ENCODE measurements at places on chromosomes 12 and 14.

GRCh38 chr14:97380539-97380941 is 583.4 kb downstream of the VRK1 start:
- no peak for DNase-seq

DNA sequence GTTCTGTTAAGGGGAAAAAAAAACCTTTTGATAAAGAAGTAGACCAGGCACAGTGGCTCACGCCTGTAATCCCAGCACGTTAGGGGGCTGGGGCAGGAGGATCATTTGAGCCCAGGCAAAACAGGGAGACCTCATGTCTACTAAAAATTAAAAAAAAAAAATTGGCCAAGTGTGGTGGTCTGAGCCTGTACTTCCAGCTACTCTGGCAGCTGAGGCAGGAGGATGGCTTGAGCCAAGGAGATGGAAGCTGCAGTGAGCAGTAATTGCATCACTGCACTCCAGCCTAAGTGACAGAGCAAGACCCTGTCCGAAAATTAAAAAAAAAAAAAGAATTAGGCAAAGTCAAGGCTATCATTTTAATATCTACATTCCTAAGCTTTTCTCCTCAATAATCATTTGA is 124.8 kb upstream of the CPM start:
- DNase-seq, result no peak

DNA sequence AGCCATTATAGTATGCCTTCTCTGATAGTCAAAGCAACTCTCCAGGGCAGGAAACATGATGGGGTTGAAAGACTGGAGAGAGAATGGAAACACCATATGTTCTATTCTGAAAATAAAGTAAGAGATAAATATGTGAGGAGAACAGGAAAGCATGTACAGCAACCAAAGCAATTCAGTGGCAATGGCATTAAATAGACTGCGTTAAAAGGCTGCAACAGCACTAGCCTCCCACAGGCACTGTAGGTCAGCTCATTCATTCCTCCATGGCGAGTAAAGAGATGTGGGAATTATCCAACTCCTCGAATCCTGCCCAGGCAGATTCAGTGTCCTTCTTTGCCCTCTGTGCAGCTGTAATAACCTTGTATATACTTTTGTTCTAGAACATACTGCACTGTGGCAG is 43.8 kb downstream of the ANO6 start:
- DNase-seq, result no peak

- DNase-seq, result no peak
Measured at GRCh38 chr12:92335831-92336230, 190.2 kb upstream of the BTG1 start.

DNA sequence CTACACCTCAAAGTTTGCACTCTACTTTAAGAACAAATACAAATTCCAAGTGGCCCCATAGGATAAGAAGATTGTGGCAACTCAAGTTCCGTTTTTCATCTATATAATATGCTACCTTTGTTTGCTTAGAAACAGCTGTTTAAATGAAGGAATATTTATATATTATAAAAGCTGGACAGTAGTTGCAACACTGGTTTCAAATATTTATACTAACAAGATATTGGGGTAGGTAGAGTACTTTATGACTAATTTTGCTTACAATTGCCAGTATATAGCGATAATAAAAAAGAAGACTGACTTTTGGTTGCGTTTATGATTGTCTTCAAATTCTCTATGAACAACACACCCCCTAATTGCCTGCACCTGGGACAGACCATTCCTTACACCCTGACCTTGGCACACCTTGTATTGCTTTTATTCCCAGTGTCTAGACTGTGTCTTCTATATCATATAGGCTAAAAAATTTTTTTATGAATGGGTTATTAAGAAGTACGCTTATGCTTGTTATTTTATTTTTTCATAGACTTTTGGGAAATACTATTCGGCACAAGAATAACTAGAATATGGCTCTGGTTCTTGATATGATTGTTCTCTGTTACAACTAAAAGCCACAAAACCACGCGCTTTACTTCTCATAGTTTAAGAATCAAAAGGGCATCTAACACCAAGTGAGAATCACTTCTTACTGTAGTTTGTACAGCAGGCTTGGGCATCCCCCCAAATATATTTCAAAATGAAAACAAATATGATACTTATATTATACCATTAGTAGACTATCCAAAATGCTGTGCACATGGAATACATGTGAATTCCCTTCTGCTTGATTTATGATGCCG is 455.4 kb upstream of the DCN start:
- DNase-seq, result no peak

DNA sequence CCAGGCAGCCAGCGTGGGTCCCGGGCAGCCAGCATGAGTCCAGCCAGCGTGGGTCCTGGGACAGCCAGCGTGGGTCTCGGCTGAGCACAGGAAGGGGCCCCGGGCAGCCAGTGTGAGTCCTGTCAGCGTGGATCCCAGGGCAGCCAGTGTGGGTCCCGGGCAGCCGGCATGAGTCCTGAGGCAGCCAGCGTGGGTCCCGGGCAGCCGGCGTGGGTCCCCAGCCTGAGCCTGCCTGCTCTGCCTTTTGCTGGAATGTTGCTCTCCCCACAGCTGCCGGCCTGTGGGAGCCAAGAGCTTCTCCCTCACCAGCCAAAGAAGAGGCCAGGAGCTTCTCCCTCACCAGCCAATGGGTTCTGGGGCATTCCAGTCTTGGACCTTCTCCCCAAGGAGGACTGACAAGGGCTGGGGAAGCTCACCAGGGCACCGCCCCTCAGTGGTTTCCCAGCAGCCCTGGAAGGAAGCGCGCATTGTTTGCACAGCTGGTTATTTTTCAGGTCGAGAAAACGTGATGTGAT is 15.0 kb upstream of the RFLNA start:
- no peak for DNase-seq

DNA sequence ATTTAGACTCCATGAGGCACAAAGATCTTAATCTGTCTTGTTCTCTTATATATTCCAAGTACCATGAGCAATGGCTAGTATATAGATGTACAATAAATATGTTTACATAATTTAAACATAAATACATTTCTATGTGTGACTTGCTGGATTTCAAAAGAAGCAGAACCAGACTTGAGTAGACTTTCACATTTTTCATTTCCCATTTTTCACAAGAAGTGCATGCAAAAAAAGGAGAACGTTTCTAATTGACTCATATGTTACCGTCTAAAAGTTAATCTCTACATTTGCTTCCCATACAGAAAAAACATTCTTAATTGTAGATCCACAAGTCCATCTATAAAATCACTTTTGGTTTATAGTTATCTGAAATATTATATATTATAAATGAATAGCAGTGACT is 256.5 kb upstream of the USP15 start:
- DNase-seq, result no peak

DNA sequence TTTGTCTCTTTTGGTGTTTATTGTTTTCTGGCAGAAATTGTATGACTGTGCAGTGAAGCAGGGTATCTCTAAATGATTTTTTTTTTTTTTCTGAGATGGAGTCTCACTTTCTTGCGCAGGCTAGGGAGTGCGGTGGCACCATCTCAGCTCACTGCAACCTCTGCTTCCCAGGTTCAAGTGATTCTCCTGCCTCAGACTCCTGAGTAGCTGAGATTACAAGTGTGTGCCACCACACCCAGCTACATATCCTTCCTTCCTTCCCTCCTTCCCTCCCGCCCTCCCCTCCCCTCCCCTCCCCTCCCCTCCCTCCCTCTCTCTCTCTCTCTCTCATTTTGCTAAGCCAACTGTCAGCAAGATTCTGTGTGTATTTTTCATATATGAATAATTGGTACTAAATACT is 94.4 kb downstream of the PPHLN1 start:
- DNase-seq, result no peak

DNA sequence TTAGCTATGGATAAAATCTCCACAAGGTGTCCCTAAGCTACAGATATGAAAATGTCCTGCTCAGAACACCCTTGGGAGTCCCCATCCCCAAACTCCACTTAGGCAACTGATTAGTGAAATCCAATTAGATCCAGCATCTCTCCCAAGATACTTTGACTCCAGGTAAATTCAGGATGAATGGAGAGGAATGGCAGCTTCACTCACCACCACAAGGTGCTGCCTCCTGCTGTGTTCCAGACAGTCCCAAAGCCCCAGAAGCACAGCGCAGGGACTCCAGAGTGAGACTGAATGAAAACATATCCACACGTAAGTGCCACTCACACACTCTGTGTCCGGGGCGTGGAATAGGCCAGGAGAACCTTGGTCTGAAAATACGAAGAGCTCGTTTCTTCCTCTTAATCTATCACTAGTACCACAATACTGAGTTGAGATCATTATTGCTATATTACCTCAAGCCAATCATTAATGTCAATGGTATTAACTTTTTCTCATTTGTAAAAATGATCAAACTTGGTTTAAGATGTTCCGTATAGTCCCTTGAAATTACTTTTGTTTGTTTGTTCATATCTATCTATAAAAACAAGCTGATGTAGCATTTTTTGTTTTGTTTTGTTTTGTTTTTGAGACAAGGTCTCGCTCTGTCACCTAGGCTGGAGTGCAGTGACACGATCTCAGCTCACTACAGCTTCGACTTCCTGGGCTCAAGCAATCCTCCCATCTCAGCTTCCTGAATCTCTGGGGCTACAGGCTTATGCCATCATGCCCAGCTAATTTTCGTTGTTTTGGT is 70.0 kb upstream of the BICD1 start:
- no peak for DNase-seq

DNA sequence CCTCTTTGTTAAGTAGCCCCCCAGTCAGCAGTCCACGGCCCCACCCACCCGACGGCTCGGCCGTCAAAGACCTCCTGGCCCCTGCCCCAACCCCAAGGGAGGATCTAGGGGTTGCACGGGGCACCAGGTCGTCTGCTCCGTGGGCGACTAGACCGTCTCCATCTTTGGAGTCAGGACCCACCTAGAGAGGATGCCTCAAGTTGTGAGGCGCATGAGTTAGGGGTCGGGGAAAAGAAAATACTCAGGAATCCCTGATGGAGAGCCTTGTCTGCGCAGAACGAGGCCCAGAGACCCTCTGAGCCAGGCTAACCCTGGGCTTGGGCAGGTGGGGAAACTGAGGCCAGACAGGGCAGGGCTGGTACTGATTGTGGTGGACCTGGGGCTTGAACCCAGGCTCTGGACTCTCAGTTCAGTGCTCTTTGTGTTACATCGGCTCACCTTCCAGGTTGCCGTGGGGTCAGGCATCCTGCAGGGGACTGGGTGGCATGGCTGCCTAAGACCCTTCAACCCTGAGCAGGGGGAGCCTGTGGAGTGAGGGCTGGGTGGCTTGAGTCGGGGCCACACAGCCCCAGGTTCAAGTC is 839 bp downstream of the OTUB2 start:
- DNase-seq, result no peak

- no peak for DNase-seq
Measured at GRCh38 chr12:72274931-72275330, 2.8 kb downstream of the TRHDE start.

DNA sequence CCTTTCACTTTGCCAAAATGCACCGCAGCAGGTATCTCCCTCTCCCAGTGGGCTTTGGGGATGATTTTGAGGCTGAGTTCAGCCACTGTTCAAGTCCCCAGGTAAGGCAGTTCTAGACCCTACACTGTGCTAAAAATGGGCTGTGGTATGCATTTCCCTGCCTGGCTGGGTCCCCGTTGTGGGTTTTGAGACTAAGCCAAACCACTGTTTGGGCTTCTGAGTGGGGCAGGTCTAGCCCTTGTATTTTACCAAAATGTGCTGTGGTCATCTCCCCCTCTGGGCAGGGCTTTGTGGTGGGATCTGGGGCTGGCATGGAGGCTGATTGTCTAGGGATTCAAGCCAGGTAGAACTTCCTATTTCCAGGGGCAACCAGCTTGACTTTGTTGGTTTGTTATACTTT is 13.6 kb upstream of the OR4Q3 start:
- no peak for DNase-seq

DNA sequence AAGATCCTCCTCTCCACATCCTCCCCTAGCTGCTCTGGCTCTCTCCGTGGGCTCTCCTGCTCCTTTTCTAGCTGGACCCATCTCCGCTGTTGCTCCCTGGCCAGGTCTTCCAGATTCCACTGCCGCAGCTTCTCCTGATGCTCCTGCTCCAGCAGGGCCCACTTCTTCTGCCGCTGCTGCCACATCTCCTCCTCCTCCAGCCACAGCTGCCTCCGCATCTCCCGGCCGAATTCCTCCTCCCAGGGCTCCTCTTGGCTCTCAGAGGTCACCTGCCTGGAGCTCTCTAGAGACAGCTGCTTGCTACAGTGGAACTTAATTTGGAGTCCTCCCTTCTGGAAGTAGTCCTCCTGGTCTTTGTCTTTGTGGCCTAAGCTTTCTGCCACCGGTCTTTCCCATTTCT is 5.5 kb downstream of the FAM186B start:
- DNase-seq, result no peak

GRCh38 chr14:99603471-99604277 is at the start of gene CCDC85C:
TSS of gene CCDC85C (minus strand) at chr14:99604207. CDS start at chr14:99603959, 248 bp downstream.
- peak; percentile 48 for DNase-seq

DNA sequence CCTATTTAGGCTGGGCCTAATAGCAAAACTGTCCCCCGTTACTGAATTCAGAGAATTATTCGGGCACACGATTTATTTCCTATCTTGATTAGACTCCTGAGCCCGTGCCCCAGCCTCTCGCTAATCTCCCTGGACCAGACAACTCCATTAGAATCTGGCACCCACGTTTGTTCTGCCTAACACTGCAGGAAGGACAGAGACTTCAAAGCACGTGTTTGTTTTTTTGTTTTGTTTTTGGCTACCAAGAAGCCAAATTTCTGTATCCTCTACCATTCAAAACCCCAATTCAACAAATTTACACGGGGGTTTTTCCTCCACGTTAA is 4.8 kb downstream of the USP44 start:
- DNase-seq, result no peak

GRCh38 chr14:75092698-75093097 is 23.3 kb downstream of the ZC2HC1C start:
- no peak for DNase-seq

- DNase-seq, result no peak
Measured at GRCh38 chr12:83997423-83997822, 915.2 kb downstream of the SLC6A15 start.

- no peak for DNase-seq
Measured at GRCh38 chr12:1879633-1880032, 38.8 kb downstream of the CACNA2D4 start.

DNA sequence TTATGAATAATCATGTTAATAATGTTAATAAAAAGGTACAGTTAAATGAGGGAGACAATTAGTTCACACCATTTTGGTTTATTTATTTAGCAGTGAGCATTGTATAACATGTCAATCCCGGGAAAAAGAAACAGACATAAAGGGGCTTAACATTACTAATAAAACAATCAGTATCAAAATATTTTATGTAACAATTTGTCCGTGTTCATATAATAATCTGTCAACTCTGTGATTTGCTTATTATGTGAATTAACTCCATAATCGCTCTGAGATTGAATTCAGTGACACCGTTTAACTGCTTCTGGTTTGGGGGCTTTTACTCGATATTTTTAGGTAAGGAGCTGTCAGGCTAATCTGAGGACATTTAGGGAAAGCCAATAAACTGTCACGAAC is 95.8 kb upstream of the HMGA2 start:
- no peak for DNase-seq

All from effector memory CD8-positive, alpha-beta T cell (primary cell).